ENCODE measurements at places on chromosomes 4 and X. TPM values are rescaled to one million over a fixed set of nuclear protein-coding genes. Genes with fewer than 3 reads are reported as not detected.

DNA sequence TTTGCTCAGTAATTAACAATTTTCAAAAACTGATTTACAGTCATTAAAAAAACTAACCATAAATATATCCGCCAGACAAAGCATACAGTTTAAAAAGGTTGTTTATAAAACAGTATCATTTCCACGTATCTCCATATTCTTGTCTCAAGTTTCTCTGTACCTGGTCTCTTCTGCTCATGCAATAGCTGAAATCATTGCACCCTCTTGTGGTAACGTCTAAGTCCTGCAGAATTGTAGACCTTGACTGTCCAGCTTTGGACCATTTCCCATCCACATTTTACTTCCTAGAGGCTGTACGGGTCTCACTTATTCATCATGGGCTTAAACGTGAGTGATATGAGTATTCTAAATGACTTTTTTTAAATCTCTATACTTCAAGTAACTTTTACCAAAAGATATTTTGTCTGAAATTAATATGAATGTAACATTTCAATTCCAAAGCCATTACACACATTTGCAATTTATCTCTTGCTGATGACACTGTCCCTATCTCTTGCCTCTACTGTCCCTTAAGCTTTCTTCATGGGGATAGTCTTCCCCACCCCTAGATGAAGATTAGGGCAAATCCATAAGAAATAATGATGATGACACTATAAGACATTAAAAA lies 118.5 kb downstream of the BTC start:
- DNase-seq, result peak; percentile 40

- DNase-seq, result no peak
Measured at GRCh38 chr4:8353912-8354453, 84.4 kb downstream of the HTRA3 start.

- no peak for DNase-seq
Measured at GRCh38 chrX:95733426-95733825, 951.2 kb upstream of the DIAPH2 start.

GRCh38 chr4:94856030-94856429 lies 98.3 kb downstream of the BMPR1B start:
- no peak for DNase-seq

DNA sequence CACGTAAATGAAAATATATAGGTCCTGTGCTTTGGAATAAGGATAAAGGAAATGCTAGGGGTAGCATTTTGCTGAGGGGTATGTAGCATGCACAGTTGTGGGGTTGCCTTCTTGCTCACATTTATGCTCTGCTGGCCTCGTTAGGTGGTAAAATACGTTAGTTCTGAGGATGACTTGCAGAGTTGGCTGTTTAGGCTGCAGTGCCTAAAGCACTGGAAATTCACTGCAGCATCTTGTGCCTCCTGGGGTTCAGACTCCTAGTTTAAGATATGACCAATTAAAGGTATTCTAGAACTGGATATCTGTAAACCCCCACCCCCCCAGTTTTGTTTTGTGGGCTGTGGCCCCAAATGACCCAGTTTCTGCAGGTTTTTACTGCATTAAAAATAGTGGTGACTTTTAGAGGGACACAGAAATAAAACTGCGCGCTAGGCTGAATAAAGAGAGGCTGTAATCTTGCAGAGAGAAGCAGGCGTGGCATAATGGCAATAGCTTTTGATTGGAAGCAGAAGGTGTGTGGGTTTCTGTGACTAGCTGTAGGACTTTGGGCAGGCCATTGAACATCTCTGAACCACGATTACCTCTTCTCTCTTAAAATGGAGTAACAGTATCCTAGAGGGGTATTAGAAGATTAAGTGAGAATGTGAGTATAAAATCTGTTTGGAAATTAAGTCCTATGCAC lies 79.3 kb downstream of the REPS2 start:
- DNase-seq, result no peak

DNA sequence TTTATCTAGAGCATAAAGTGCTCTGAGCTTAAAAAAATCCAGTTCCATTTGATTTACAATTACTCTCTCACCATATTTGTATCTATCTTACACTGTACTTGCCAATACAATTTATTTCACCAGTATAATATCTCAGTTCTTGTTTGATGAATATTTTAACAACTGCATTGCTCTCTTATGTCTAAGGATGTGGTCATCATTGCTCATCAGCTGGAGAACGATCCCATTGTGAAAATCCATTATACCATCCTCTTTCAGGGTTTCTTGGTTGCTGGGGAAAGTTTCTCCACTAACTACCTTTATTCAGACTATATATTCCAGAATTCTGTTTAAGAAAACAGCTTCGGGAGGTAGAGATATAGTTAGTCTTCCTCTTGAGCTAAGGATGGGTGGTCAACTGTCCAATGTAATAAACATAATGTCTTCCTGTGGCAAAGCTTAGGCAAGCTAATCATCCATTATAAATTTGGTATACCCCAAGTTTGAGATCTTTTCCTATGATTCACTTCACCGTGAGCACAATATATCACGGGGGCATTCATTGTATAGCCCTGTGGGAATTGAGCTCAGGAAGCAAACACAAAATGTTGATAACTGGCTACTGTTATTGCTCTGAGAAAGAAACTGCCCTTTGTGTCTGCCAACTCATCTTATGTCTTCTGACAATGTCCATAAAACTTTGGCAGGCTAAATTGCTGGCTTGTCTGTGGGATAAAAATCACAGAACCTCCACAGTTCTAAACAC lies 2361.9 kb downstream of the ARAP2 start:
- DNase-seq, result no peak

GRCh38 chr4:113824396-113824795 lies 62.9 kb upstream of the CAMK2D start:
- no peak for DNase-seq

- no peak for DNase-seq
Measured at GRCh38 chr4:110188113-110188512, 10.3 kb downstream of the ELOVL6 start.

DNA sequence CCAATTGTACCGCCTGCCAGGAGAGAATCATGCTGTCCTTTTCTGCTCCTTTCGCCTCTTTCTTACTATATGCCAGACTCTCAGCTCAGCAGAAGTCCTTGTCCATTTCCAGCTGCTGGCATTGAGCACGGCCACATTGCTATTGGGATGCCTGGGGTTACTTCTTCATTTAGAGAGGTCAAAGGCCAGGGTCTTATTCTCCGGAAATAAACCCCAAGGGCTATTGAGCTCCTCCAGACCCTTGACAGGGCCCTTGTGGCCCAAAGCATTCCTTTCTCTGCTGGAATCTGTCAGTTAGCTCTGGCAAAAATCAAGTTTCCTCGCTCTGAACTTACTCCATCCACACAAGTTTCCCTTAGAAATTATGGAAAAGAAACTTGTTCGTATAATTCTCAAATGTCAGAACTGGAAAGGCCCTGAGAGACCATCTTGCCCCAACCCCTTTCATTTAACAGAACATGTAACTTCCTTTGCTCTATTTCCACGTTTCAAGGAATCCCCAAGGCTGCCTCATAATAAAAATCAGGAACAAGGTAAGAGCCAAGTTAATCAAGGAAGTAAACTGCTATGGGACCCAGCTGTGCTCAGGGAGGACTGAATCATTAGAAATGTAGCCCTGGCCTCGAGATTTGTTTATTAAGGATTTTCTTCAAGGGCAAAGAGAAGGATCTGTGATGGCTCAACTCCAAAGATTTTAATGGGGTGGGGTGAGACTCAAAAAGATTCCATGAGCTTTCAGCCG lies 11.8 kb downstream of the AKAP4 start:
- no peak for DNase-seq

DNA sequence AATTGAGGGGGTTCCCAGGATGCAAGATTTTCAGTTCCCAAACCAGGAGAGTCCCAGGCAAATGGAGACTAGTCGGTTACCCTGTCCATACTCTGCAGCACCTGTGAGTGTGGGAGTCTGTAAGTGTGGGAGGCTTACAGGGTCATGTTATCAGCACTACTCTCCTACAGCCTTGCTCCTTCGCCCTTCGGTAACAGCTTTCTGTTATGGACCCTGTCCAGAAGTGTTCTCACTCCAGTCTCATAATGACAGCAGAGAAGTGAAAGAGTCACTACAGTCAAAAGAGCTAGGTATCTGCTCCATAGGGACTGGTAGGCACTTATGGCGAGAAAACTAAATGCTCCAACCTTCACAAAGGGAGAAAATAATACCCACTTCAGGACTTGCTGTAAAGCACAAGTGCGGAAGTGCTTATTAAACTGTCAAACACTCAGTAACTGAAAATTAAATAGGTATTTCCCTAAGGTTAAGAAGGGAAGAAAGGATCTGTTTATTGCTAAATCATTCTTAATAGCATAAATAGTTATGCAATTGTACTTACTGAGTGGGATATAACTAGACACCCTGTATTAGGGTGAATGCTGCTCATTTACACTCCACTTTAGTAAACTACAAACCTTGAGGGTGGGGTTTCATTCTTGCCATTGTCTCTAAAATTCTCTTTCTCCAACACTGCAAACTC lies 2.7 kb upstream of the ADH7 start:
- DNase-seq, result no peak

DNA sequence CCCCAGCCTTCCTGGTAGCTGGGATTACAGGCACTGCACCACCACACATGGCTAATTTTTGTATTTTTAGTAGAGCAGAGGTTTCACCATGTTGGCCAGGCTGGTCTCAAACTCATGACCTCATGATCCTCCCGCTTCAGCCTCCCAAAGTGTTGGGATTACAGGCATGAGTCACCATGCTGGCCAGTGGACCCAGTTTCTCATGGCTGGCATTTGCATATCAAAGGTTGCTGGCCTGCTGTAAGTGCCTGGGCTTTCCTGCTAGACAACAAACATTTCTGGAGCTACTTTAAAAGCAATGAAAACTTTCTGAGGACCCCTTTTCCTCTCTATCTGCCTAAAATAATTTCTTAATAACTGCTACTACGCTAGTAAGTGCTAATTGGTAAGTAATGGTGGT lies 228.2 kb downstream of the PCDH10 start:
- no peak for DNase-seq

- peak; percentile 14 for DNase-seq
Measured at GRCh38 chr4:147678796-147679549, 5.0 kb downstream of the PRMT9 start.

- DNase-seq, result no peak
Measured at GRCh38 chrX:153564047-153564606, 34.8 kb downstream of the CCNQ start.

- no peak for DNase-seq
Measured at GRCh38 chrX:18674417-18674787, 2.5 kb upstream of the RS1 start.

DNA sequence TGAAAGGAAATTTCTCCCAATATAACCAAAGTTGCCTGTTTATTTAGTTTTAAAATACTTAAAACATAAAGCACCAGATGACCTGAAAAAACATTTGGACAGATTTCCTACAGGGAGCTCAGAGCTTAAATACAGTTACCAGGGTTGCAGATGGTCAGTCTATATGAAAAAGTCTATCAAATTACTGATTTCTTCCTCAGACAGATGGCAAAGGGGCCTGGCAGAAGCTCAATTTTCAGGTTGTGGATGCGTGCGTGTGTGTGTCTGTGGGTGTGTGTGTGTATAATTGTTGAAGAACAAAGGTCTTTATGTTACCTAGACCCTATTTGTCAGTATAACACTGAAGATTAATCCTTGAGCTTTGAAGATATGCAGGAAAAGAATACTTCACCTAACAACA lies 169.4 kb downstream of the MAD2L1 start:
- DNase-seq, result no peak

DNA sequence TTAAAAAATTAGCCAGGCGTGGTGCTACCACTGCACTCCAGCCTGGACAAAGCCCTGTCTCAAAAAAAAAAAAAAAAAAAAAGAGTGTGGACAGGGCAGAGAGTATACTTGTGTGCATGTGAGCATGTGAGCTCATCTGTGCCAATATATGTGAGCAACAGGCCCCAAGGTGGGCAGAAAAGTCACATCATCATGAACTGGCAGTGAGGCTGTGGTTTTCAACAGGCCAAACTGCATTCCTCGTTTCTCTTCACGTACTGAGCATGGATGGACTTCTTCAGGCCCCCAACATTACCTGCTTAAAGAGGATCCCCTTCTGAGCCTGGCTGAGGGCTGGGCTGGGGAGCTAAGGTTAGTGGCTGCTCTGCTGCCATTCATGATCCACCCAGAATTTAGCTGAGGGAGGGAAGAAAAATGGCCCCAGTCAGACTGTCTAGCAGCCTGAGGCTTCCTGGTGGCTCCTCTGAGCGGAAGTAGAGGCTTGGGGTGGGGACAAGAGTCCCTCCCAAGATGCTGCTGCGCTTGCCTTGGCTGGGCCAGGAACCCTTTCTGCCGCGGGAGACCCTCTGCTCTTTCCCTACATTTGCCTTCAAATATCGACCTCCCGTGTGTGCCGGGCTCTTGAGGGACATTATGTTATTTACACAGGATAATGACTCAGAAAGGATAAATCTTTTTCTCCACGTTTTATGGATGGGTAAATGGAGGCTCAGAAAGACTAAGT lies 55.0 kb downstream of the DIPK2B start:
- no peak for DNase-seq

DNA sequence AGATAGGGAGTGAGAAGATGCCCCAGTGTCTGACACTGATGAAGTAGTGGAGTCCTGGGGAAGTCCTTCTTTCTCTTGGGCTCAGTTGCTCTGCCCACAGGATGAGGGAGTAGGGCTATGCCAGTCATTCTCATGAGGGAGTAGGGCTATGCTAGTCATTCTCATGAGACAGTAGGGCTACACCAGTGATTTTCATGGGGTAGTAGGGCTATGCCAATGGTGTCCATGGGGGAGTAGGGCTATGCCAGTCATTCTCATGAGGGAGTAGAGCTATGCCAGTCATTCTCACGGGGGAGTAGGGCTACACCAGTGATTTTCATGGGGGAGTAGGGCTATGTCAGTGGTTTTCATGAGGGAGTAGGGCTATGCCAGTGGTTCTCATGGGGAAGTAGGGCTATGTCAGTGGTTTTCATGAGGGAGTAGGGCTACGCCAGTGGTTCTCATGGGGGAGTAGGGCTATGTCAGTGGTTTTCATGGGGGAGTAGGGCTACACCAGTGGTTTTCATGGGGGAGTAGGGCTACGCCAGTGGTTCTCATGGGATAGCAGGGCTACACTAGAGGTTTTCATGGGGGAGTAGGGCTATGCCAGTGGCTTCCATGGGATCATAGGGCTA lies 43.3 kb upstream of the SOD3 start:
- DNase-seq, result no peak

DNA sequence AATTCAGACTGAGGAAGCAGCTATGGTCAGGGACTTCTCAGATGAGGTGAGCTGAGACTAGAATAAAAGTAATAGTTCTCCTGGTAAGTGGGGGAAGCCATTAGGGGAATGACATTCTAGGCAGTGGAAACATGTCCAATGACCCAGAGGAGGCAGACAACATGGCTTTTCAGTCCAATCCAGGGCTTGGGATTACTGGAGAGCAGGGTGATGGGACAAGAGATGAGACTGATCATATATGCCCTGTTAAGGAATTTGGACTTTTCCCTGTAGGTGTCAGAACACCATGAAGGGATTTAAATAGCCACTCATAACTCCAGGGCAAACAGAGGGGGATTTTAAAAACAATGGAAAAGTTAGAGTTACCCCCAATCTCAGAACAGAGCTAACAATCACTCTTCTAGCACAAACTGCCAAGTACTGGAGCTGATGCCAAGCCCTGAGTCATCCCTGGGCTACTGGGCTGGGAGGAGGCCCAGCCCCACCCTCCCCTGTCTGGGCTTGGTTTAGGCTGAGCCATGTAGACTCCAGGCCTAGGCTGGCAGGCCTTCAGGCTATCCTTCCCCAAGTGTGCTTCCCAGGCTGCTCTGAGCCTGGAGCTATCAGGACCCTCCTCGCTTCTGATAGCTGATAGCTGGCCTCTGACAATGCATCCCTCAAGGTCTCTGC lies 22.7 kb upstream of the MSN start:
- no peak for DNase-seq

Gene TRPC3
- not detected for total RNA-seq

Gene EDA2R
- 4.8 TPM for total RNA-seq

Gene MORC4
- 11.7 TPM for total RNA-seq

All from OCI-LY7 (cell line).